Stimulated activated CD4-positive, alpha-beta T cell treated with anti-CD3 and anti-CD28 coated beads, TNF-alpha, amount 100 ng/mL, for 4 hours (primary cell): ENCODE measurements at places on chromosomes 12 and 14.

DNA sequence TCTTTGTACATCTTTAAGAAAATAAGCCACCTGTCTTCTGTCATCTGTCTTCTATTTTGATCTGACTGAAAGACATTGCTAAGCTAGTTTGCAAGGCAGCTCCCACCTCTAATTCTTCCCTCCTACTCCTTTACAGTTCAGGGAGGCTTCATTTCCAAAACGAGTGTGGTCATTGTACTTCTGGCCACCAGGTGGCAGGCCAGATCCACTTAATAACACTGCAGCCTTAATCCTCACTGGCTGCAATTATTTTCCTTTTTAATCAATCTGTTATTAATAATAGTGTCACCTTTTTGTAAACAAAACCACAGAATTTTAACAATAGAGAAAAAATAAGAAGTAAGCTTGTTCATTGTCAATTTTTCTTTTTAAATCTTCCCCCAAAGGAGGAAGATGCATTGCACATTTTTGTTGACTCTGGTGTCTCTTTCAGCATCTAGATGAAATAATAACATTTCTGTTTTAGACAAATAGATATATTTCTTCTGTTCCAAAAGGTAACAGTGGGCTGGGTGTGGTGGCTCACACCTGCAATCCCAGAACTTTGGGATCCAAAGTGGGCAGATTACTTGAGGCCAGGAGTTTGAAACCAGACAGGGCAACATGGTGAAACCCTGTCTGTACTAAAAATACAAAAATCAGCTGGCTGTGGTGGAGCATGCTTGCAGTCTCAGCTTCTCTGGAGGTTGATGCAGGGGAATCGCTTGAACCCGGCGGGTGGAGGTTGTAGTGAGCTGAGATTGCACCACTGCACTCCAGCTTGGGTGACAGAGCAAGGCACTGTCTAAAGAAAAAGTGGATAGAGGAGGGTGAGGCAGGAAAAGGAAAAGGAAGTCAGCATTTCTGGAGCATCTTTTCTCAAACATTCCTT lies 23.3 kb downstream of the GABARAPL1 start:
- no peak for DNase-seq

- DNase-seq, result no peak
Observed at GRCh38 chr14:104075530-104076151, 9.9 kb upstream of the ASPG start.

- DNase-seq, result no peak
Observed at GRCh38 chr14:59711080-59711479, 134.5 kb upstream of the CCDC175 start.

DNA sequence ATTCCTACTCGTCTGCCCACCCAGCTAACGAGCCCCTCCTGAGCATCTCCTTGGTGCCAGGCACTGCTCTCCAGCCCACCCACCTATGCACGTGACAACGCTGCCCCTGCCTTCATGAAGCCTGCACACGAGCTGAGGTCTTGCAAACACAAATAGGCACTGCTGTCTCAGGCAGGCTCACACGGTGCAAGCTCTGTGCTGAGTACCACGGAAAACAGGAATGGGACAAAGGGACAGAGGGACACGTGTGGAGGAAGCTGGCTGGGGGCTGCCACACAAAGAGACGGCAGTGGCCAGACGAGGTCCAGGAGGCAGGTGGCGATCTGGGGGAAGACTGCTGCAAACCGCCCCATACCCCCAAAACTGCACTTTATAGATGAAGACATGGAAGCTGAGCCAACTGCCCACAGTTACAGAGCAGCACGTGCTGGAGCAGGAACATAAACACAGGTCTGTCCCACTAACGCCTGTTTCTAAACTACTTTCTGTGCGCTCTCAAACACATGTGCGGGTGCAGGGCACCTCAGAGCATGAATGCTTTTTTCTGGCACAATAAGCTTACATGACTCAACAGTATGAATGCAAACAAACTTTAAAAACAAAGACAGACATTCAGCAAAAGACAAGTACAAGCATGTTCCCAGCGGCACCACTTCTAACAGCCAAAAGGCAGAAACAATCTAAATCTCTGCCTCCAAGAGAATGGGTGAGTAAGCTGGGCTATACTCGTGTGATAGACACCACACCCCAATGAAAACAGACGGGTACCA lies 64.5 kb downstream of the AMN start:
- DNase-seq, result no peak

GRCh38 chr14:30985796-30986195 lies 39.7 kb upstream of the AP4S1 start:
- DNase-seq, result no peak
